ENCODE measurements at places on chromosomes 3 and 15.

GRCh38 chr3:44076221-44076829 is 165.4 kb upstream of the TOPAZ1 start:
- no peak for DNase-seq

GRCh38 chr3:75396316-75396802 is 267.8 kb upstream of the FRG2C start:
- no peak for DNase-seq

DNA sequence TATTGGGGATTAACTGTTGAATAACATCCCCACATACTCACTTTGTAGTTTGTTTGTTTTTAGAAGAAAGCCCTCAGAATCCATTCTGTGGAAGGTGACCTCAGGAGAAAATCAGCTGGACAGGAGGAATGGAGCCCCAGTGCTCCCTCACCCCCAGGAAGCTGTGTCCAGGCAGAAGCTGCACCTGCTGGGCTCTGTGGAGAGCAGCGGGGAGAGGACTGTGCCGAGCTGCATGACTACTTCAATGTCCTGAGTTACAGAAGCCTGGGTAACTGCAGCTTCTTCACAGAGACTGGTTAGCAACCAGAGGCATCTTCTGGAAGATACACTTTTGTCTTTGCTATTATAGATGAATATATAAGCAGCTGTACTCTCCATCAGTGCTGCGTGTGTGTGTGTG is 14.0 kb downstream of the TIGIT start:
- DNase-seq: no peak

- DNase-seq: no peak
These were observed at the start of gene FBXL2 for GRCh38 chr3:33277193-33277882. FBXL2 (plus strand) TSS chr3:33277442; CDS start chr3:33277513, 71 bp downstream.

GRCh38 chr3:89859757-89860156 is 752.3 kb downstream of the EPHA3 start:
- no peak for DNase-seq

DNA sequence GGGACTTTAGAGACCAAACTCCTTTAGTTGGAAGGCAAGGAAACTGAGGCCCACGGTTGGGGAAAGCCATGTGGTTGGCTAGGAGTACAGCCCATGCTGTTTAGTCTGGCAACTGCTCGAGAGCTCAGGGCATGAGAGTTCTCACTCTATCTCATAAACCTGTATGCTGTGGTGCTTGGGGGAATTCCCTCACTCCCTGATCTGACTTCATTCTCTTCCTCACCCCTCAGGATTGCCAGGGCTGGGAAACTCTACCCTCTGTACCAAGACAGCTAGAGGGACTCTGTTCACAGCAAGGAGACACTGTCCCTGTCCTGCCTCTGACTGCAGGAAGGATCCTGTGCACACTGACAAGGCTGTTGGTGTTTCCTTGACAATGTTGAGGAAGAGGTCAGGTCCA is 230.2 kb downstream of the ZNF621 start:
- no peak for DNase-seq

DNA sequence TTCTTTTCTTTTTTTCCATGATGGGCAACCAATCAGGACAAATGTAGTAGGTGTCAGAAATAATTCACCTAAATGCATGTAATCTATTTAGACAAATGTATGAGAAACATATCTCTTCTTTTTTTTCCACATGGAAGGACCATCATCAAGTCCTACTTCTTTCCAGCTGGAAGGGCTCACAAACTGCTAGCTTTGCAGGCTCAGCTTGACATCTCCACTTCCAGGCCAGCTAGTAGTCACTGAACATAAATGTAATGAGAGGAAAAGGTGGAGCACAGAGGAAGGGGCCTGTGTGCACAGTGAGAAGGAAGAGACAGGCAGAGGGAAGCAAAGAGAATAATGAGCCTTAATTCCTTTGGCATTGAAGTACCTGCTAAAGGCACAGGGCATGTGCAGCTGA is 504.9 kb downstream of the MCTP2 start:
- no peak for DNase-seq

GRCh38 chr3:50662408-50662807 is 12.3 kb upstream of the DOCK3 start:
- no peak for DNase-seq

DNA sequence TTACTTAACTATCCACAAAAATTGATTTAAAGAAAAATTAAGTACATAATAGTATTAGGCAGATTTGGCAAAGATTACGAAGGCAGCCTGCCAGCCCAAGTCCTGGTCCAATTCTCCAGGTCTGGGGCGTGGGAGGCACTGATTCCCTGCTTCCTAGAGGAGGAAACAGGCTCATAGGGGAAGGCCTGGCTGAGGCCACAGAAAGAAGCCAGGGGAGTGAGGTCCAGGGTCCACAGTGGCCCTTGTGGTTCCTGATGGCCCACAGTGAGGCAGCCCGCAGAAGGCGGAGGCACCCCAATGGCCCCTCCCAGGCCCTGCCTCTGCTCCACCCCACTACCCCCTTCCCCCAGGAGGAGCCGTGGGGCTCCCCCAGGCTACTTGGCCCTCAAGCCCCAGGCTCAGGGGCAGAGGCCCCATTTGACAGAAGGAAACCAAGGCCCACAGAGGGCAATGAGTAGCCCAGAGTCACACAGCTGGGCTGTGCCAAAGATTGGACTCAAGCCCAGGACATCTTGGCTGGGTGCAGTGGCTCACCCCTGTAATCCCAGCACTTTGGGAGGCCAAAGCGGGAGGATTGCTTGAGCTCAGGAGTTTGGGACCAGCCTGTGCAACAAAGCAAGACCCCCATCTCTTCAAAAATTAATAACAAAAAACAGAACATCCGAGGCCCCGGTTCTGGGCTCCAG is 21.0 kb downstream of the H1-8 start:
- no peak for DNase-seq

DNA sequence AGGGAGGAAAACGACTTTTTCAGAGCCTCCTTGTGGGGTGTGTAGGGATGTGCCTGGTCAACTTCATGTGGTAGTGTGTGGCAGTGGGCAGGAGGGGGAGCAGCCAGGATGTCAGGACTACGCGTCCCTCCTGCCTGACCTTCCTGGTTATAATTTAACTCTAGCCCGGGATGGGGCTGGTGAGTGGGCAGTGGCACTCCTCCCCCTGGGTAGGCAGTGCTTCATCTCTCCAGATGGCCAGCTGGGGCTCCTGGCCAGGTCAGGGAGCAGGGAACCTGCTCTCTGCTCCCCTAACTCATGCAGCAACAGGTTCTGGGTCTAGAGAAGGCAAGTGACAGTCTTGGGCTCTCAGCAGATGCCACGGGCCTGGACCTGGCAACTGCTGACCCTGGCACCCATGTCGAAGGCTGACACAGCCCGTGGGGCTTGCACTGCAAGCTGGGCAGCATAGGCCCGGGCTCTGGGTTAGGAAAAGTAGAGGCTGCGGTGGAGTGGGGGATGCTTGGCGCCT is 2.6 kb downstream of the ITIH4 start:
- no peak for DNase-seq

- no peak for DNase-seq
These were observed 169.1 kb upstream of the TSPAN3 start for GRCh38 chr15:77239882-77240608.

DNA sequence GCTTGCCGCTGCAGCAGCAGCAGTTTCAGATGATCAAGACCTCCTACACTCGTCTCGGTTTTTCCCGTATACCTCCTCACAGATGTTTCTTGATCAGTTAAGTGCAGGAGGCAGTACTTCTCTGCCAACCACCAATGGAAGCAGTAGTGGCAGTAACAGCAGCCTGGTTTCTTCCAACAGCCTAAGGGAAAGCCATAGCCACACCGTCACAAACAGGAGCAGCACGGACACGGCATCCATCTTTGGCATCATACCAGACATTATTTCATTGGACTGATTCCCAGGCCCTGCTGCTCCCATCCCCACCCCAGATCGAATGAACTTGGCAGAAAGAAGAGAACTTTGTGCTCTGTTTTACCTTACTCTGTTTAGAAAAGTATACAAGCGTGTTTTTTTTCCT is 17.6 kb downstream of the CALML4 start:
- no peak for DNase-seq

- DNase-seq: peak; percentile 49
These were observed 85.5 kb upstream of the CDV3 start for GRCh38 chr3:133487920-133488540.

GRCh38 chr3:180990505-180990904 is 969 bp upstream of the DNAJC19 start:
- DNase-seq: no peak

DNA sequence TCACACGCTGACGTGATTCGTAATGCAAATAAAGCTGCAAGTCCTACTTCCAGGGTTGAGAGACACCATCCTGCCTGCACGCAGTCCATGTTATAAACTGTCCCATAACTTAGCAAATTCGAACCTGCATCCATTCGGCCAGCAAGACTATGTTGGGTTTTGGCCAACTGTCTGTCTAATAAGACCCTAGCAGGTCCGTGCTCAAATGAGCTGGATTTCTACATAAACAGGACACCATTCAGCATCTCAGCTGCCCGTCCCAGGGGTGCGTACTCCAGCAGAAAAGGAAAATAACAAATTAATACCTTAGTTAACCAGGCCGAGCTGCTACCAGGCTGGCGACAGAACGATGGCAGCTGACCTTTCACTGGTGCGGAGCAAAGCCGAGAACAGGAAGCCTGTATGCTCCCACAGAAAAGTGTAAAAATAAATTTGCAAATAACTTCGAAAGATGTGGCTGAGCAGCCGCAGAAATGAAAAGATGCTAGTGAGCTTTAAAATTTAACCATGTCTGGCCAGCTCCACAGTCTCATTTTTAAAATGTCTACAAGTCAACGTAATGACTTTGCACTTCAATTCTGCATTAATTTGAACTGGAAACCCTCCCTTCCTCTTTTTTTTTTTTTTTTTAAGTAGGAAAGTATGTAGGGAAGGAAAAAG is 97.1 kb upstream of the SNRPA1 start:
- no peak for DNase-seq

DNA sequence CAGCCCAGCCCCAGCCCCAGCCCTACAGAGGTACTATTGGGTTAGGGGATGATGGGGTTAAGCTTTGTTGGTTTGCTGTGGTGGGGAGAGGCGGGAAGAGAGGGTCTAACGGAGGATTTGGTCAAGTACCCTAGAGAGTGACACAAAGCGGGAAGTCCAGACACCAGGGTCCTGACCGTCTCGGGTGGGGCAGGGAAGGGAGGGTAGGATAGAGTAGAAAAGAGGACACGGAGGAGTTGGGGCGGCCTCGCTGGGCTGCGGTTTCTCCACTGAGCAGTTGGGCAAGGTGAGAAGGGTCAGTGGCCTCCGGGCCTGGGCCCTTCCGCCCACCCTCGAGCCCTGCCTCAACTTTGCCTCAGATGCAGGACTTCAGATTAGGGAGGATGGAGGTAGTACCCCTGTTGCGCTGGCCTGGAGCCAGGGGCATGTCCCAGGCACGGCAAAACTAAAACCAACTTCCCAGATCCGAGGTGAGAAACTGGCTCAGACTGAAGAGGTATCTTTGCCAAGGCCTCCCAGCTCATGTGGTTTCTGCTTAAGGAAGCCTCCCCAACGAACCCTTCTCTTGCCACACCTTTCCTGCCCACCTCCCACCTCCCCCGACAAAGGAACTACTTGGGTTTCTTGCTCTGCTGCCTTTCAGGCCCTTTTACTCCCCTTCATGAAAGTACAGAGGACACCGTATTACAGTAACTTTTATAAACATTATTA is 551 bp downstream of the PML start:
- DNase-seq: no peak

GRCh38 chr3:172069478-172069877 is 30.1 kb downstream of the FNDC3B start:
- no peak for DNase-seq

- DNase-seq: no peak
These were observed 401.9 kb upstream of the IL12A start for GRCh38 chr3:159586571-159587202.

- DNase-seq: no peak
These were observed 31.8 kb downstream of the CYP8B1 start for GRCh38 chr3:42843713-42844411.

DNA sequence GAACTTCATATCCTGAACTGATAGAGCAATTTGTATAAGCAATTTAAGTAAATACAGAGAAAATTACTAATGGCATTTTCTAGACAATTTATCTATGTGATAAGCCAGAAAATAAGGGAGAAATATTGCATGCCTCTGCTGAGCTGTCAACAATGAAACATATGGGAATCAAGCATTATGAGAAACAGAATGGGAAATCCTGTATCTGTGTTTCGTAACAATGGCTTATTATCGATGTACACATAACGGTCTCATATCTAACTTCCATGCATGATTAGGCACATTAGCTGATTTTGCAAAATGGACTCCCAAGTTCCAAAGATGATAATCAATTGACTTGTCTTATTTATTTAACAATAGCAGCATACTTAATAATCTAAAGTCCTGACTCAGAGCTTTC is 30.4 kb upstream of the KCNMB2 start:
- no peak for DNase-seq

DNA sequence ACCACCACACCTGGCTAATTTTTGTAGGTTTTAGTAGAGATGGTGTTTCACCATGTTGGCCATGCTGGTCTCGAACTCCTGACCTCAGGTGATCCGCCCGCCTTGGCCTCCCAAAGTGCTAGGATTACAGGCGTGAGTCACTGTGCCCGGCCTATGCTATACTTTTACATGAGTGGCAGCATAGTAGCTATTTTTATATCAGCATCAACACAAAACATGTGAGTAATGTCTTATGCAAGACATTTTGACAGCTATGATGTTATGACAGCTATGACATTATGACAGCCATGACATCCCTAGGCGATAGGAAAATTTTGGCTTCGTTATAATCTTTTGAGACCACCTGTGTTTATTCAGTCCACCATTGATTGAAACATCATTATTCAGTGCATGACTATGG is 4.1 kb upstream of the NAALADL2 start:
- no peak for DNase-seq

GRCh38 chr3:98003306-98003969 is 31.2 kb upstream of the RIOX2 start:
- no peak for DNase-seq

- no peak for DNase-seq
These were observed 71.0 kb downstream of the PCOLCE2 start for GRCh38 chr3:142817897-142818296.

DNA sequence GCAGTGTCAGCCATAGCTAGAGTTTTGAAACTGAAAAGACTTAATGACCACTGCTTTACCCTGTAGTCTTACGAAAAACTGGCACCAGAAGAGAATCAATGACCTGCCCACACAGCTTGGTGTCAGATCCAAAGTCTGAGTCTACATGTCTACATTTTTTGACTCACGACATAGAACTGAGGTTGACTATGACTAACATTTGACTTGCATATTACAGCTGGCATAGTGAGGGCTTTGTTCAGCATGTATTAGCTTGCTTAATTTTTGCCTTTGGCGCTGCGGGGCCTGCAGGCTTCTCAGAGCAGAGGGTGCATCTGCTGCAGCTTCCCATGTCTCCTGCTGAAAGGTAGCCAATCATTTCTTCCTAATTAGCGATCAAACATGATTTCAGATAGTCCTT is 167.0 kb downstream of the EBLN2 start:
- DNase-seq: no peak

DNA sequence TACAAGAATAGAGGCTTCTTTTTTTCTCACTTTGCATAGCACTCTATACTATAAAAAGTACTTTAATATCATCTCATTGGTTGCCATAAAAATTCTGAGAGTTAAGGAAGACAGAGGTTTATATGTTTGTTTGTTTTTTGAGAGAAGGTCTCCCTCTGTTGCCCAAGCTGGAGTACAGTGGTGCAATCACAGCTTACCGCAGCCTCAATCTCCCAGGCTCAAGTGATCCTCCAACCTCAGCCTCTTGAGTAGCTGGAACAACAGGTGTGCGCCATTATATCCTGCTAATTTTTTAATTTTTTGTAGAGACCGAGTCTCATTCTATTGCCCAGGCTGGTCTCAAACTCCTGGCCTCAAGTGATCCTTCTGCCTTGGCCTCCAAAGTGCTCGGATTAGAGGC is 250.2 kb downstream of the LPP start:
- no peak for DNase-seq

Data from activated CD4-positive, CD25-positive, alpha-beta regulatory T cell treated with anti-CD3 and anti-CD28 coated beads, Interleukin-2, amount 50 U/mL, for 16 hours (primary cell).